ENCODE measurements at places on chromosomes 5 and 9.
A peak's percentile ranks its signal among the peaks of the same experiment; 100 is the strongest.

DNA sequence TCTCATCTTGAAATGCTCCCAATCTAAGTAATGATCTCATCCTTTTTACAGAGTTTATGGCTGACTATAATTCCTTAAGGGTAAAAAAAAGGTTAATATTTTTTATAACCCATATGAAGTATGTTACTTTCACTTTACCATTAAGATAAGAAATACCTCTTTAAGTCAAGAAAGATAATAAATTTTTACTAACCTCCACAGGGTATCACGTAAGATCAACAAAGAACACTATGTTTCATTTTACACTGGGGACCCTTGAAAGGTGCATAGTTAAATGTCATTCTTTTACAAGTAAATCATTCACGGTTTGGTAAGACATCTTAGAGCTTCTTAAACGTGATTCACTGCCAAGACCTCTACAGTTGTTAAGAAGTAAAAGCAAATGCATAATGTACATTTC is 472.7 kb upstream of the CDH9 start:
- DNase-seq = no peak

DNA sequence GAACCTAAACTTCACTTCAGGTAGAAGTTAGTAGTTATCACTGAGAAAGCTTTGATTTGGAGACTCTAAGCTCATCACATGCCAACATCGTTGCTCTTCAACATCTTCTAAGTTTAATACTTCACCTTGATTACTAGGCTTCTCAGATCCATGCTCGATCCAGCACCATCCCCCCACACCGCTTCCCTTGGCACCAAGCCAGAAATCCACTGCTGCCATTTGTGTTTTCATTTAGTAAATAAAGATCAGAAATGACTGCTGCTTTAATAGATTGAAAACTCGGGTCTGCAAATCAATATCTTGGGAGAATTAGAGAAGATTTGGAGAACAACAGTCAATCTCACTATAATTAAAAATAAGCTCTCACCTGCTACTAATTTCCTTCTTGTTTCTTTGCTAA is 214.7 kb upstream of the NR4A3 start:
- DNase-seq = no peak

DNA sequence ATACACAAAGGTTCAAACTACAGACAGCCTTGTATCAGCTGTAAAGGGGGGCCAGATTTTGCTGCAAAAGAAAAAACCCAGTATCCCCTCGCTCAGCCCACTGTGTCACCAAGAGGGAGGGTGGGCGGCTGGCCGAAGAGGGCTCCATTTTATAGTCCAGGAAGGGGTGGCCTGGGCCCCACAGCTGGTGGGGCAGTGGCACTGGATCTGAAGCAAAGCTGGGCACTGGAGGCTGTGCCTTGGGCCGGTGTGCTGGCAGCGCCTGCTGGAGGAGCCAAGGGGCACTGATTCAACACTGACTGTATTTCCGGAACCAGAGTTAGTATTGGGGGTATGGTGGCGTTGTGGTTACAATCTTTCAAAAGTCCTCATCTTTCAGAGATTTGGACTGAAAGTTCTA is 9.1 kb downstream of the BRD3 start:
- no peak for DNase-seq

- no peak for DNase-seq
These were observed 4.3 kb downstream of the GFM2 start for GRCh38 chr5:74762599-74762998.

DNA sequence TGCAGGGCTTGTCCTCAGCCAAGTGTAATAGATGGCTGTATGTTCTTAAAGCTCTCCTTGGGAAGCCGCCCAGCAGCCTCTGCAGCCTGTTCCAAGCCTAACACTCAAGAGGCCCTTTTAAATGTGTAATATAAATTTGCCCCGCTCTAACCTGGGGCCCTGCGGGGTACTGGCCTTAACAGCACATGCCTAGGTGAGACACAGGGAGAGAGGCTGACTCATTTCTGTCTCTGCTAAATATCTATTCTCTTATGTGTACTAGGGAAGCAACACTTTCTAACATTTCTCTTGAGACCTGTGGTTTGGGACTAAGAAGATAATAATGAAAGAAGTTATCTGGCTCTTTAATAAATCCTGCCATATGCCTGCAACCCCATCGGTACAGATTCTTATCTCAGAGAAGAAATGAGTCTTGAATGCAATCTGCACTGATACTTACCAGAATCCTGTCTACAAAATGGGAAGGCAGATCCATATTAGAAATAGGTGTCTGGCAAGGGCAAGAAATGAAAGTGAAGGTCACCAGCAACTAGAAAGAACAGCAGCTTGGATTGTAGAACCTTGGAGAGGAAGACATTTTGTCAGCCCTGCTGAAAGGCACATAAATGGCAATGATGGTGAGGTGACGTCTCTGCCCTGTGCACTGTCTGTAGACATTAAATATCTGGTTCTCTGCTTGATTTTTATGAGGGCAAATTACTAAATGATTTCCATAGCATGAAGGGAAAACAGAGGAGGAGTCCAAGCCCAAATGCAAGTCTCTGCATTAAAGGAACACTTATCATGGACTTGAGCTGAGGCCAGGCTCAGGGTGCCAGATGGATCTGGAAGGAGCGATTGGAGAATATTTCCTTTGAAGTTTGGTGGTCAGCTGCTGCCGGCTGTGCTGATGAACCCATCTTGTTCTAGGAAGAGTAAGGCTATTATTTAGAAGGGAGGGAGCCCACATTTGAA is 14.5 kb upstream of the TGFBI start:
- DNase-seq = no peak

DNA sequence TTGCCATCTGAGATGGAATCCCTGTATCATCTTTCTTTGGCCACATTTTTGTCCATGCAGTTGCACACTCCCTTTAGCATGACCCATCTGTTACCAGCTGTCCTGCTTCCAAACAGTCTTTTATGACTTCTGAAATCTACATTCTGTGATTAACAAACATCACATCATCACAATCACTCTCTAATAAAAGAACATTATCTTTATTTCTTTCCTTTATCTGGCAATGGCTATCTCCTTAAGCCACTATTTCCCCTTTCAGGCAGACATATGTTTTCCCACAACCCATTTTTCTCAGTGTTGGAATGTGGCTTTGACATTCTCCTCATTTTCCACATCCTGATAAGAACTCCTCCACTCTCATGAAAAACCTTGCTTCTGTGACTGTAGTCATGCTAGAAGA is 141.0 kb downstream of the ST8SIA4 start:
- no peak for DNase-seq

DNA sequence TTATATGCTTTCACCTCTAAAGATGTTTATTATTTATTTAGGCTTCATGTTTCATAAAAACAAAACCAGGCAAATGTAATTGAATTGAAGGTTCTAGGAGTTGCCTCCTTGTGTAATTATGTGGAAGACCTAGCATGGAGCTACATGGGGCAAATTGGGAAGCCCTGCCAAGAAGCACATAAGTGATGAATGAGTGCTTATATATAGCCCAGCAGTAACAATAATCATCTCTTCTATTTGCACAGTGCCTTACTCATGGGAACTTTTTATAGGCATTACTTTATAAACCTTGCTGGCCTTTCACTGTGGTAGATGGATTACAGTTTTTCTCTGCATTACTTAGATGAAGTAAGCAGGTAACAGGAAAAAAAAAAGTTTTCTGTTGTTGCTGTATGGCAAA is 40.0 kb upstream of the GRAMD2B start:
- DNase-seq = no peak

GRCh38 chr5:148640471-148640870 is 13.9 kb downstream of the HTR4 start:
- DNase-seq = no peak

DNA sequence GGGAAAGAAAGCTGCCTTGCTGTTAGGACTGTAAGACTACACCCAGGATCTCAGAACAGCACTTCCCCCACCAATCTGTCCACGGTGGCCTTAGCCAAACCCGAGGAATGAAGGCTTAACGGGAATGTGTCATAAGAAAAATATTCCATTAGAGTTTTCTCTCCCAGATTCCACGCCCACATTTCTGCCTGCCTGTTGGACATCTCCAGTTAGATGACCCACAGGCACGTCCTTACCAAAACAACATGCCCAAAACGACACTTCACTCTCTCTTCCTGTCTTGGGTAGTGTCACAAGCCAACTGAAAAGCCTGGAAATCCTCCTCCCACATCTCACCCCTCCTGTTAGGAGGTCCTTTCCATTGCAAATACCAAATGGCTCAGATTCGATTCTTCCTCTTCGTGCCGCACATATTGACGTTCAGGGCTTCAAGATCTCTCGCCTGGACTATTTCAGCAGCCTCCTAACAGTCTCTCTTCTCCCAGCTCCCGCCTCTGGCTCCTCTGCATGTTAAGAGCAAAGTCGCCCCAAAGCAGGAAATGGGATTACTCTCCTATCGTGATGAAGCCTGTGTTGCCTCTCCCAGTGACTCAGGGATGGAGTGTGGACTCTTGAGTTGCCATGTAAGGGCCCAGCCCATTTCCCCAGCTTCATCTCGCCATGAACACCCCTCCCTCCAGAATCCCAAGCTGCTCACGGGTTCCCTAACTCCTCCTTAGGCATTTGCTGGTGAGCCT is 159.3 kb downstream of the NR3C1 start:
- DNase-seq = no peak

- DNase-seq = no peak
These were observed 41.9 kb downstream of the HSDL2 start for GRCh38 chr9:112421771-112422222.

DNA sequence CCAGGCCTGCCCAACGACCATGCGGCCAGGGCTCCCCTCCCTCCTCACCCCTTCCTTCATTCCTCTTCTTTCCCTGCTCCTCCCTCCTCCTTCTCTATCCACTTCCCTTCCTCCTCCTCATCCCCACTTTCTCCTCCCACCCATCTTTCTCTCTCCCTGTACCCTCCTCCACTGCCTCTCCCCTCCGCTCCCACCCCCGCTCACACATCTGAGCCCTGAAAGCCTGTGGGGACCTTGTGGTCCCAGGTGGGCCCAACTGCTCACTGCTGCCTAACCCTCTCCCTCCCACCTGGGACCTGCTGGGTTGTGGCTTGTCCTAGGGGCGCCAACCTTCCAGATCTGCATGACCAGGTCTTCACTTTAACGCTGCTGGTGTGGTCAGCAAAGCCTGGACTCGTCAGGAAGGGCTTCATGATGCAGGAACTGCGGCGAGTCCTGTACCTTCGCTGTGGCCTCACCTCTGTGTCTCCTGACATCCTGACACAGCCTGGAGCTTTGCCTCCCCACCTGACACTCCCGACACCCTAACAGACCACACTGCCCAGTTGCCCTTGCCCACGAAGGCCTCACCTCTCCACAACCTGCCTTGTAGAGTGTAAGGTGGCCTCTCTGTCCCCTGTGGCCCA is 34.6 kb downstream of the C5orf15 start:
- no peak for DNase-seq

DNA sequence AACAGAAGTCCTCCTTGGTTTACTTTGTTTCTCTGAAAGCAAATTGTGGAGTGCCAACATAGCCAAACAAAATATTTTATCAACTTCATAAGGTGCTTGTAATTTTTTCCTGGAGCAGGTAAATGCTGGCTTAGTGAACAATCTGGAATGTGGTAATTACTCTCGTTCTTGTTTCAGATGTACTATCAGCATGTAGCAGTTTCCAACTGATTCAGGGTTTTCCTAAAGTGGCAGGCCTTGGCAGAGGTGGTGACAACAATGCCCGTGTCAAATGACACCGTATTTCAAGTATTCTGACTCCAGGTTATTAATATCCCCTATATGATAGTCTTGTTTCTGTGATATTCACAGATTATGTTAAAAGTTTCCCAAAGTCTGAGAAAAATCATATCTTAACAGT is 1.2 kb downstream of the C9orf72 start:
- no peak for DNase-seq

GRCh38 chr9:37034305-37034937 is 353 bp upstream of the PAX5 start:
- DNase-seq = peak; percentile 62

DNA sequence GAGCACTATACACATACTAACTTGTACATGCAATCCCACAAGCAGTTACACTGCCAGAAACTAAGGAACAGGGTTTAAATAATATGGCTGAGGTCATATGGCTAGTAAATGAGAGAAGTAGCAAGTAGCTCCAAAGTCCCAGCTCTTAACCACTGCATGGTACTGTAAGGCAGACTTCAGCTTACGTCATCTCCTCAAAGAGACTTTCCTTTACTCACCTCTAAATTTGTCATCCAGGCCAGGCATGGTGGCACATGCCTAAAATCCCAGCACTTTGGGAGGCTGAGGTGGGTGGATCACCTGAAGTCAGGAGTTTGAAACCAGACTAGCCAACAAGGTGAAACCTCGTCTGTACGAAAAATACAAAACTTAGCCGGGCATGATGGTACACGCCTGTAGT is 20.4 kb upstream of the SELENOP start:
- DNase-seq = no peak

- DNase-seq = no peak
These were observed 125.6 kb downstream of the NTRK2 start for GRCh38 chr9:84794981-84795637.

DNA sequence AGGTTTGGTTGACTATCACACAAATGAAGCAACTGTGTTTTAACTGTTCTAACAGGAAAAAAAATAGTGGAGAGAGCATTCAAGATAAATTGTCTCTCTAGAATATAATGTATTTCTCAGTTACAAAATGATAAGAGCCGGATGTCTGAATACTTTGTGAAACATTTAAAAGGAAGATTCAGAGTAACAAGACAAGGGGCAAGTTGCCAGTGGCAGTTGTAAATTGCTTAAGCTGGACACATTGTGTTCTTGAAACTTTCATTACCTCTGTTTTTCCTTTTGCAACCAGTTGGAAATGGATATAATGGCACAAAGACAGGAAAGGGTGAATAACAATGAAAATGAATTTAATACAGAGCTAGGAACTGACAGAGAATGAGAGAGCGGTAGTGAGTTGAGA is 15.2 kb upstream of the TBCA start:
- DNase-seq = no peak

- no peak for DNase-seq
These were observed 8.7 kb upstream of the CYLC2 start for GRCh38 chr9:102986425-102986824.

- no peak for DNase-seq
These were observed 105.9 kb downstream of the GIN1 start for GRCh38 chr5:103013933-103014552.

GRCh38 chr9:113946496-113947115 is 70.5 kb downstream of the ZNF618 start:
- DNase-seq = no peak

GRCh38 chr5:32710550-32711361 is at the start of gene NPR3:
Gene NPR3, plus strand, starts transcription at chr5:32711321. Its CDS starts 456 bp downstream, at chr5:32711777.
- peak; percentile 31 for DNase-seq

DNA sequence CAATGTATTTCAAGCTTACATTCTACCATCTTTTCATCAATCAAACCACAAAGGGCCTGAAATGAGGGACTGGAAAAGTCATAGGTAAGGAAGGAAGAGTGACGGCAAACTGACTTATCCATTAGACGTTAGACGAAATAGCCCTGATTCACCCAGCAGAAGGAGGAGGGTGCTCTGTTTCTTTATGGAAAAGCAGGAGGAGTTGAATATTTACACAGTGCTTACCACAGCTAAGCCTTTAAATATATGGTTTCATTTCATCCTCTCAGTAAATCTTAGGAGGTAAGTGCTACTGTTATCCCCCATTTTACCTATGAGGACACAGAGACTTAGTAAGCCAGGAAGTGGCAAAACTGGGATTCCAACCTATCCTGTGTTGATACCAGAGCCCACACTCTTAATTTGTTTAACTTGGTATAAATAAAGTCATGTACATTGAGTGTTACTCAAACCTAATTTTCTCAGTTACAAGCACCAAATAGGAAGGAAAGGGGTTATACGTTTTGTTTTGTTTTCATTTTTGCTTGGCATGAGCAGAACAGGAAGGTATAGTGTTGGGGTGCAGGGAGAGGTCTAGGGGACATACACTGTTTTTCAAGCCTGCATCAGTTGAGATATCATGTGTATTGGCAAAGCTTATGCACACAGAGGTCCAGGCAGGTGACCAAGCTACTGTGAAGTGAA is 98.1 kb upstream of the IFNK start:
- DNase-seq = no peak

GRCh38 chr5:164234321-164234720 is 728.9 kb downstream of the MAT2B start:
- DNase-seq = no peak

All from activated T-cell treated with anti-CD3 and anti-CD28 coated beads, Interleukin-2, amount 50 U/mL, for 24 hours (primary cell).